ENCODE measurements at places on chromosomes 4 and X.

DNA sequence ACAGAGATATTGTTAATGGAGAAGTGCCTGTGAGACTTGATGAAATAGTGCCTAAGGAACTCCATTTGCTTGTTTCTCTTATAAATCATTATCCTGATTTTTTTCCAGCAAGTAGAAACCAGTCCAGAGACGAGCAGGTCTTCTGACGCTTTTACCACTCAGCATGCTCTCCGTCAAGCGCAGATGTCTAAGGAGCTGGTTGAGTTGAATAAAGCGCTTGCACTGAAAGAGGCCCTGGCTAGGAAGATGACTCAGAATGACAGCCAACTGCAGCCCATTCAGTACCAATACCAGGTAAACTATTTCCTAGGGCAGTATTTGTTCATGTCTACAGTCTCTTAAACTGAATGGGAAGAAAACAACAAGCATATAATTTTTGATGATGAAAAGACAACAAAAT, 63.6 kb downstream of the KIF4A start:
- DNase-seq: no peak

GRCh38 chr4:7582313-7583097, 147.8 kb upstream of the PSAPL1 start:
- DNase-seq: no peak

DNA sequence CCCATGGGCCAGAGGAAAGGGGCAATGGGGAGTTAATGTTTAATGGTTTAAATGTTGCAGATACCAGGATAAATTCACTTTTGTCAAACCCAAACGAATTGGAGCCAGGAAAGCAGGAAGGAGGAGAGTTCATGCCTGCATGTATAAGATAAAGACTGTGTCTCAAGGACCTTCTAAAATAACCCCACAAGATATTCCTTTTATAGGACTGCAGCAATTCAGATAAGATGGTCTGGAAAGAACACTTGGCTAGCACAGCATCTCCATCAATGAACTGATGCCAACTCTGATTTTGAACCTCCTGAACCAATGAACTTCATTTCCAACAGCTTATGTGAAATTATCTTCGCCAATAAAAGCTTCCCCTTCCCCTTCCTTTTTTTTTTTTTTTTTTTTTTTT, 31.3 kb upstream of the LONRF3 start:
- no peak for DNase-seq

- no peak for DNase-seq
Measured at GRCh38 chr4:16626945-16627344, 271.5 kb downstream of the LDB2 start.

- no peak for DNase-seq
Measured at GRCh38 chrX:18616688-18617406, 55.1 kb downstream of the RS1 start.

Measured in SK-N-SH (cell line).